CD14-positive monocyte (primary cell): ENCODE measurements at places on chromosomes 5 and 9.

DNA sequence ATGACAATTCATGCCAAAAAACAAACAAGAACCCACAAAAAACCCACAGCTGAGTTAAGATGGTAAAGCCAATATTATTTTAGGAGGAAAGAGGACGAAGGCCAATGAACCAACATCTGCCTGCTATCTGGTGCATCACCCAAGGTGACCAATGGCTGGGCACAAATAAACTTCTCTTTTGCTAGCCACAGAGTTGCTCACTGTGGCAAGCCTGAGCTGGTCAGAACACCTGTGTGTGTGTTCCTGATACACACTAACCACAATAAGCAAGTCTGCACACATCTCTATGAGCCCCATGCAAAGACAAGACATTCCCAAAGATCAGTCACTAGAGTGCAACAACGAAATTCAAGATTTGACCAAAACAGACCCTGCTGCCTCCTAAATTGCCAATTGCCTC lies 63.1 kb downstream of the RNF38 start:
- no peak for DNase-seq

- DNase-seq, result no peak
Measured at GRCh38 chr9:90727488-90727887, 74.1 kb upstream of the SYK start.

DNA sequence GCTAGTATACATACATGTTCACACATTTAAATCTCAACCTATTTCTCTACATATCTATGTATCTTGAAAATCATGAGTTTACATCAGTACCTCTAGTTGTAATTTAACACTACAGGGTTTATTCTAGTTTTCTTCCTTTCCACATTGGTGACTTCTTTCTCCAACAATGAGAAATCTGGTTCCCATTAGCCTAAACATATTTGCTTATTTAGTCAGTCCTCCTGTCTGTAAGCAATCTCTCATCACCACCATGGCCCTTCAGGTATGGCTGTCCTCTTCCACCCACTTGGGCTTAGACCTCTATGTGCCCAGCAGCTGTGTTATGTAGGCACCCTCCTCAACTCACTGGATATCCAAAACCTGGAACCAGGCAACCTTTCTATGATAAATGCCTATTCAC lies 8.0 kb upstream of the SPATA31D1 start:
- no peak for DNase-seq

- no peak for DNase-seq
Measured at GRCh38 chr9:19481971-19482404, 73.2 kb downstream of the ACER2 start.

- no peak for DNase-seq
Measured at GRCh38 chr5:6899221-6899620, 186.0 kb downstream of the TENT4A start.

GRCh38 chr5:179336126-179336870 lies 9.0 kb downstream of the ADAMTS2 start:
- no peak for DNase-seq
